ENCODE measurements at places on chromosomes 7 and 10.

GRCh38 chr10:47401874-47402640 is 18.0 kb upstream of the ZNF488 start:
- DNase-seq = no peak

DNA sequence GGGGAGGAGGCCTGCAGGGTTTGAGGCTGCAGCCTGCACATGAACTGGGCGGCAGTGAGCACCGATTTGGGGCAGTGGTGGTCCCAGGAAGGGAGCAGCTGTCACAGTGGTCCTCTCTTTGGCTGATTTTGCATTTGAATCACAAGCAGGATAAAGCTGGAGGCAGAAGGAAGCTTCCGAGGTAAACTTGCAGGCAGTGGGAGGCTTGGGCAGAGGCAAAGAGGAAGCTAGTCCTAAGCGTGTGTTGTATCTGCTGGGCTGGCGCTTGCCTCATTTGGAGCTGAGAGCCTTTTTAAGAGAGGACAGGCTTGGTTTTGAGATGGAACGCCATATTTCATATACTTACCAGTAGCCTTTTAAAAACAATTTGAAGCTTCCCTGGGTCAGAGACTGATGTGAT is 177.2 kb upstream of the PODXL start:
- no peak for DNase-seq

DNA sequence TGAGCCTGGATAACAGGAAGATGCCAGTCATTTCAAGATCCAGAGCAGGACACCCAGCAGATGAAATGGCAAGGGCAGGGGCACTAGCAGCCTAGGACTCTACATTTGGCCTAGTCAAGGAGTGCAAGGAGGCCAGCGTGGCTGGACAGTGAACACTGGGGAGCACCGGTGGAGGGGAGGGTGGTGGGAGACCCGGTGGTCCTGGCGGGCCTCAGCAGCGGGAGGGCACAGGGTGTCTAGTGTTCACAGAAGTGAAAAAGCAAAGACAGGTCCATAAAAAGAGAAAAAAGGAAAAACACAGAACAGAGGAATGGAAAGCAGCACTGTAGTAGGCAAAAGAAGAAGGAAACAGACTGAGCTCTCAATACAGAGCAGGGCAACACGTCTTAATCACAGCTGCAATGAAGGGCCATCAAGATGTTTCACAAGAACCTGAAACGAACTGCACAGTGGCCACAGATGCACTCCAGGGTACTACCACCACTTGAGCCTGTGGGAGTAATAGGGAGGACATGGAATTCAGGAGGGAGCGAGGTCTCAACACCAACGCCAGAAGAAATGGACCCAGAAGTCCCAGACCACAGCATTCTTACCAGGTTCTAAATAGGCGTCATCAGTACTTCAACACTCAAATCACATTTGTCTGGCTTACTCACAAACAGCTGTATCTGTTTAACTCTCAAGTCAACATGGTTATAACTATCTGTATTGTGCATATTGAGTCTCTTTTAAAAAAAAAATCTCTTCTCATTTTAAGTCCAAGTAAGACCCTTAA is 573.7 kb downstream of the PARD3 start:
- no peak for DNase-seq

DNA sequence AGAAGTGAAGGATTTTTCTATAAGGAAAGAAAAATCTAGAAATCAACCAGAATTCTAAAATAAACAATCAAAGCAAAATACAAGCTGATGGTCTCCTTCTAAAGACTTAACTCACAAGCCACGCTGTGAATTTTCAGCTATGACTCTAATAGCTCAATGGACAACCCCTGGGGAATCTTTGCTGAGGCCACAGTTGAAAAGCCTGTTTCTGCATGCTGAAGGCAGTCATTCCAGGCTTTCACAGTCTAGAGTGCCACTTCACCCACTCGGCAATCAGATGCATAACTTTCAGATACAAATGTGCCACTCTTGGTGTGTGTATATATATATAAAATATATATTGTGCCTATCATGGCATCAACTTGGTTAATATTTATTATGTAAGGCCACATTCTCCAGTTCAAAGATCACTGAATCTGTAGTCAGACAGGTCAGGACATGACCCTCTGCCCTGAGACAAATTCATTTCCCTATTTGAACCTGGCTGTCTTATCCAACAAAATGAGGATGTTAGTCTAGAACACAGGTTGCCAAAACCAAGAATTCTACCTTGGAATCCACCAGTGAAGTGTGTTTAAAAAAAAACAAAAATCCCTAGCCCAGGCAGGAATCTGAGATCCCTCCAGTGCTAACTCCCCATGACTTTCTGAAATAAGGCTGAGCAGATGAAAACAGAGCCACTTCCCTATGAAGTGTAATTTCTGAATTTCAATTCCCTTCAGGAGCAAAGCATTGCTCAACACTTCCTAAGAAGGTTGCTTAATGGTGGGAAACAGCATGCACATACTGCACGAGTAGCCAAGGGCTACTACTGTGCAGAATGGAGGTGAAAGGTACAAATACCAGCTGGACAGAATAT is 9.9 kb downstream of the LIPA start:
- no peak for DNase-seq

GRCh38 chr7:85695533-85695932 is 508.7 kb upstream of the SEMA3D start:
- no peak for DNase-seq

GRCh38 chr7:30927559-30927958 is 15.9 kb downstream of the AQP1 start:
- DNase-seq = no peak

GRCh38 chr10:74153123-74153522 is 2.1 kb downstream of the ADK start:
- no peak for DNase-seq

- DNase-seq = no peak
Measured at GRCh38 chr7:1274121-1274875, 41.6 kb downstream of the UNCX start.

DNA sequence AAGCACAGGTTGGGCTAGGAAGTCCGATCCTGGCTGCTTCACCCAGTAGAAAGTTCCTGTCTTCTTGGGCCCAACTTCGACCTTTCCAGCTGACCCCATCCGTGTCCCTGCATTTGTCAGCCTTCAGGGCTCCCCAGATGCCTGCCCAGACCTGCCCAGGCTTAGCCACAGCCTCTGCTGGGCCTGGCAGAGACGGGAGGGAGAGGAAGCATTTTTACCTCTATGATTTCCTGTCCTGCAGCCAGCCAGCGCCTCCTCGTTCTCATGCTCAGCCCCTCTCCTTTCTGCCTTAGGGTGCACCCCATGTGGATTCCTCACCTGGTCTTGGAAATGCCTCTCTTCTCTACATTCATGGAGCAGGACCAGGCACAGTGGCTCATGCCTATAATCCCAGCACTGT is 3.7 kb downstream of the METTL27 start:
- no peak for DNase-seq

- DNase-seq = no peak
Measured at GRCh38 chr7:57821438-57822382, 371.7 kb downstream of the ZNF716 start.

- no peak for DNase-seq
Measured at GRCh38 chr10:125062914-125063230, 97.5 kb downstream of the CTBP2 start.

- DNase-seq = peak; percentile 75
Measured at GRCh38 chr7:149209518-149210269, 14.3 kb downstream of the ZNF282 start.

DNA sequence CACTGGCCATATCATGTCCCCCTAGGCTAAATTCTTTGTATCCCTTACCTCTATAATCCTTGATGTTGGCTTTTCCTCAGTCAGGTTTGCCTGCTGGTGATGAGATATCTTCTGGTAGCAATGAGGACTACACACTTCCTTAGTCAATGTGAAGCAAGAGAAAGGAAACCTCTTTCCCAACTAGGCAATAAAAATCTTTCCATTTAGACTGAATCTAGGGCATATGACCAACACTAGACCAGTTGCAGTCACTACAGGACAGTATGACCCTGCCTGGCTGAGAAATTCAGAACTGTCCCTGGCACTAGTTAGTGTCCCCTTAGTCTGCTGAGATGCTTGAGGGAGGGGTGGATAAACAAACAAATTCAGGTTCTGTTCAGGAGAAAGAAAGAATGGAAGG is 142.6 kb downstream of the RNLS start:
- no peak for DNase-seq

- DNase-seq = no peak
Measured at GRCh38 chr10:71703577-71703976, 16.0 kb downstream of the C10orf105 start.

DNA sequence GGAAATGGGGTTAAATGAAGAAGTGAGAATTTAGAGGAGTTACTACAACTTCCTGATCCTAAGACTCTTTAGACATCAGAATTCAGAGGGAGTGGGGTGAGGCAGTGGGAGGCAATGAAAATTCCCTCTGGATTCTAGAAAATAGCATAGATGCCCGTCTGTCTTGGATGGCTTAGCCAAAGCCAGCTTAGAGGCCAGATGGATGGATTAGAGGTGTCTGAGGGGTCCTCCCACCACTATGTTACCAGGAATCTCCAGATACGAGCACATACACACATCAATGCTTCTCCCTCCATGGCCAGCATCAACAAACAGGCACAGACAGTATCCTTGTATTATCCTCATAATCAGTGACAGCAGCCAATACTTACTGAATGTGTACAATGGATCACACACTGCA is 418.1 kb downstream of the PLXNA4 start:
- DNase-seq = no peak

GRCh38 chr10:75121322-75121721 is 9.9 kb downstream of the SAMD8 start:
- DNase-seq = no peak

GRCh38 chr10:71517298-71518169 is 120.8 kb downstream of the CDH23 start:
- no peak for DNase-seq

- no peak for DNase-seq
Measured at GRCh38 chr10:49616421-49617101, 2.7 kb downstream of the CHAT start.

DNA sequence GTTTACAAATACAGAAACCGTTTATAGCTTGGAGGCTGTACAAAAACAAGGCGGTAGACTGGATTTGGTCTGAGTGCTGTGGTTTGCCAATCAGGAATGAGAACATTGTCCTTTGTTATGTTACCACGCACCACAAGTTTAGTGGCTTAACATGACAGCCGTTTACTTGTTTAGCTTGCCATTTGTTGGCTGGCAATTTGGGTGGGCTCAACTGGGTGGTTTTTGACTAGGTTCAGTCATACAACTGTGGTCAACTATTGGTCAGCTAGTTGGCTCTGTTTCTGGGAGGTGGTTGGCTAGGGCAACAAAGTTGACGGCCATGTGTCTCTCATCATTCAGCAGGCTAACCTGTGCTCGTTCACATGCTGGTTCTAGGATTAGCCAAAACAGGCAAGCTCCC is 60.1 kb upstream of the SP8 start:
- no peak for DNase-seq

DNA sequence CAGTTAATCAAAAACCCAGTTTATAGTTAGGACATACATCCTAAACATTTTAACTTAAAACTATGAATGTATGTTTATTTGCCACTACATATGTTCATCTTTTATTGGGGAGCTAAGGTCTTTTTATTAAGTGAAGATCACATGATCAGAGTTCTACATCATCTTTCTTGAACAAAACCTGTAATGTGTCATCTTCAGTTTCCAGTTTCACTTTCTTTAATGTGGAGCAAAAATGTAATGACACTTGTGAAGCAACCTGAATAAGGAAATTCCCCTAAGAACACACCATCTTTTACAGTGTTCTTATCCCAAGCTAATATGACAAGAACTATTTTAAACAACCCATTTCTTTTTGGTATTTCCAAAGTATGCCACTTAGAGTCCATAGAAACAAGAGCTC is 166.7 kb upstream of the BET1 start:
- DNase-seq = no peak

- DNase-seq = no peak
Measured at GRCh38 chr10:132489053-132489703, 48.4 kb upstream of the INPP5A start.

- peak; percentile 61 for DNase-seq
Measured at GRCh38 chr10:102231357-102232318, 5.5 kb downstream of the ELOVL3 start.

DNA sequence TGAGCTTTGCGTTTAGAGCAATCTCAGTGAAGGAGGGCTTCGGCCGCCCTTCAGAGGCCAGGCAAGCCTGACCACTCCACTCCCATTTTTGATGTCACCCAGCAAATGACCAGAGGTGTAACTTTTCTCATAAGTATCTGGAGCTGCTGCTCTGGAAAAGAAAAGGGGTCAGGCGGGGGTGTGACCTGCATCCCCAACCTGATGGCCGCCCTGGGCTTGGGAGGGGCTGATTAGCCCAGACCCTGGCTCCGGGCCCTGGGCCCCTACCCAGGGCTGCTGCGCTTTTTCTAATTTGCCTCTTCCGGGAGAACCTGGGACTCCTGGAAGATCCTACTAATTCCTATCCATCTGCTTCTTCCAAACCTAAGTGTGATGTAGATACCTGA is 9.6 kb upstream of the EBF3 start:
- DNase-seq = no peak

GRCh38 chr7:88919478-88920131 is 124.1 kb upstream of the TEX47 start:
- no peak for DNase-seq

- DNase-seq = no peak
Measured at GRCh38 chr10:97574374-97575126, 2.0 kb downstream of the ANKRD2 start.

DNA sequence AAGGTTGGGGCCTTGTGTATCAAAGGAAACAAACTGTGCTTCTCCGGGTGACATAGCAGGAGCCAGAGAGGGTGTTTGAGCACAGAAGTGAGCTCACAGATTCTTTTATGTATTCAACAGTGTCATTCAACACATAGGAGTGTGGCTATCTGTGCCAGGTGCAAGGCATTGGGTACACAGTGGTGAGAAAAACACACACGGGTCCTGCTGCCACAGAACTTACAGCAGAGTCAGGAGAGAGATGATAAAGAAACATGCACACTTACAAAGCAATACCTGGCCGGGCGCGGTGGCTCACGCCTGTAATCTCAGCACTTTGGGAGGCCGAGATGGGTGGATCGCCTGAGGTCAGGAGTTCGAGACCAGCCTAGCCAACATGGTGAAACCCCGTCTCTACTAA is 16.3 kb upstream of the ECHDC3 start:
- no peak for DNase-seq

- DNase-seq = no peak
Measured at GRCh38 chr10:52466464-52466863, 152.4 kb downstream of the DKK1 start.

GRCh38 chr10:55065185-55065584 is 264.2 kb upstream of the PCDH15 start:
- DNase-seq = no peak

DNA sequence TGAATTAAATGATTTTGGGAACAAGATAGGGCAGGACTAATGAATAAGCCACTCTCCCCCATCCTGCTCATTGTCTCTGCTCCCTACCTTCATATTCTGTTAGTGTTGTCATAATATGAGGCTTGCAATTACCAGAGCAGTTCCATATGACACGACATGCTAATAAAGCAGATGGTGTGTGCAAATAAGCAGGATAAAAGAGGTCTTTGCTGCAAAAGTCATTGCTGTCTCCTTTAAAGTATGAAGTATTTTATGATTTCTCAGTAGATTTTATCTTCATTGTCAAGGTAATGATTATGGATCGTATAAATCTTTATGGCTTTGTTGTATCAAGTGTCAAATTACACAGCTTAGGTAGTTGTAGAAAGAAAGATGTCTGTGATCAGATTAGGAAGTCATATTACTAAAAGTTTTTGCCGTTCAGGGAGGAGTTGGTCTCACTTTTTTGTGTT is 114.8 kb downstream of the SDK1 start:
- DNase-seq = no peak
